Smooth muscle cell of the brain vasculature (primary cell): ENCODE measurements at places on chromosomes 6 and 20.

- DNase-seq = no peak
Measured at GRCh38 chr6:10389739-10390494, 25.0 kb downstream of the TFAP2A start.

DNA sequence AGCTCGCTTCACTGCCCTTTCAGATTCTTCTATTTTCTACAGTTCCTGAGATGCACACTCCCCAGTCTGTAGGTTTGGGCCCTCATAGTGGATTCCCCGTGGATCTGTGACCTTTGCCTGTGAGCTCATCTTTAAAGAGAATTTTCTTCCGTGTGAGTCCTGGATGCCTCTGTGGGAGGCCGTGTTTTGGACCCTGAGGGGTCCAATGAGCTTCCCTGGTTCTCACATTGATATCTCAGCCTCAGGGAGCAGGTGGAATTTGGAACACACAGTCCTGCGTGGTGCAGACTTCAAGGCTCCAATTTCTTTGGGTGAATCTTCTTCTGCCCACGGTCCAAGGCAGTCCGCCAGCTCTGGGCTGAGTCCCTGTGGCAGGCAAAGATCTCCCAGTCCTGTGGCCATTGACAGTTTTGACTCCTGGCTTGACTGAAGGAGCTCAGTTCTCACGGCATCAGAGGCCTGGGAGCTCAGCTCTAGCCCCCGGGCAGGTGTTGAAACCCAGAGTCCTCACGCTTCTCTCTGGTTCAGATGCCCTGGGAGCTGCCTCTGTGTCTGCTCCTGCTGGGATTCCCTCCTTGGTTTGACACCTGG, 61.0 kb downstream of the PSMG4 start:
- no peak for DNase-seq

DNA sequence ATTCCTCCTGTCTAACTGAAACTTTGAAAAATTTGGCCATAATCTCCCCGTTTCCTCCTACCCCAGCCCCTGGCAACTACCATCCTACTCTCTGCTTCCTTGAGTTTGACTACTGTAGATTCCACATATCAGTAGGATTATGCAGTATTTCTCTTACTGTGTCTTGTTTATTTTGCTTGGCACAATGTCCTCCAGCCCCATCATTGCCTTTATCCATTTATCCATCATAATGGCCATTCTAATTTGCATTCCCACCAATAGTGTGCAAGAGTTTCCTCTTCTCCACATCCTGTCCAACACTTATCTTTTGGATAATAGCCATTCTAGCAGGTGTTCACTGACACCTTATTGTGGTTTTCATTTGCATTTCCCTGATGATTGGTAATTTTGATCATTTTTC, 202.3 kb downstream of the THBS2 start:
- no peak for DNase-seq

- DNase-seq = no peak
Measured at GRCh38 chr6:129508477-129509145, 201.4 kb downstream of the ARHGAP18 start.

- no peak for DNase-seq
Measured at GRCh38 chr6:13496513-13497190, 9.3 kb upstream of the GFOD1 start.
